Suppressor macrophage (primary cell): ENCODE measurements at places on chromosomes 7 and 10.

GRCh38 chr7:36317276-36317675 is 72.4 kb upstream of the ANLN start:
- no peak for DNase-seq

GRCh38 chr10:62011558-62011957 is 110.1 kb downstream of the ARID5B start:
- DNase-seq, result no peak

DNA sequence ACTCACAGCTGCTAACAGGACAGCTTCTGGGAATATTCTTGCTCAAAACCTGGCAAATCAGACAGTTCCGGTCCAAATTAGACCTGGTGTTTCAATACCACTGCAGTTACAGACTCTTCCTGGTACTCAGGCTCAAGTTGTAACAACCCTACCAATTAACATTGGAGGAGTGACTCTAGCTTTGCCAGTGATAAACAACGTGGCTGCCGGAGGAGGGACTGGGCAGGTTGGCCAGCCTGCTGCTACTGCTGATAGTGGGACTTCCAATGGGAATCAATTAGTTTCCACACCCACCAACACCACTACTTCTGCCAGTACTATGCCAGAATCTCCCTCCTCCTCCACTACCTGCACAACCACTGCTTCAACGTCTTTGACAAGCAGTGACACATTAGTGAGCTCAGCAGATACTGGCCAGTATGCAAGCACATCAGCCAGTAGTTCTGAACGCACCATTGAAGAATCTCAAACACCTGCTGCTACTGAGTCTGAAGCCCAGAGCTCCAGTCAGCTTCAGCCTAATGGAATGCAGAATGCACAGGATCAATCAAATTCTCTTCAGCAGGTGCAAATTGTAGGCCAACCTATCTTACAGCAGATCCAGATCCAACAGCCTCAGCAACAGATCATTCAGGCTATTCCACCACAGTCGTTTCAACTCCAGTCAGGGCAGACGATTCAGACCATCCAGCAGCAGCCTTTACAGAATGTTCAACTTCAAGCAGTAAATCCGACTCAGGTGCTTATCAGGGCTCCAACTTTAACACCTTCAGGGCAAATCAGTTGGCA is 2.1 kb downstream of the SP4 start:
- DNase-seq, result no peak

DNA sequence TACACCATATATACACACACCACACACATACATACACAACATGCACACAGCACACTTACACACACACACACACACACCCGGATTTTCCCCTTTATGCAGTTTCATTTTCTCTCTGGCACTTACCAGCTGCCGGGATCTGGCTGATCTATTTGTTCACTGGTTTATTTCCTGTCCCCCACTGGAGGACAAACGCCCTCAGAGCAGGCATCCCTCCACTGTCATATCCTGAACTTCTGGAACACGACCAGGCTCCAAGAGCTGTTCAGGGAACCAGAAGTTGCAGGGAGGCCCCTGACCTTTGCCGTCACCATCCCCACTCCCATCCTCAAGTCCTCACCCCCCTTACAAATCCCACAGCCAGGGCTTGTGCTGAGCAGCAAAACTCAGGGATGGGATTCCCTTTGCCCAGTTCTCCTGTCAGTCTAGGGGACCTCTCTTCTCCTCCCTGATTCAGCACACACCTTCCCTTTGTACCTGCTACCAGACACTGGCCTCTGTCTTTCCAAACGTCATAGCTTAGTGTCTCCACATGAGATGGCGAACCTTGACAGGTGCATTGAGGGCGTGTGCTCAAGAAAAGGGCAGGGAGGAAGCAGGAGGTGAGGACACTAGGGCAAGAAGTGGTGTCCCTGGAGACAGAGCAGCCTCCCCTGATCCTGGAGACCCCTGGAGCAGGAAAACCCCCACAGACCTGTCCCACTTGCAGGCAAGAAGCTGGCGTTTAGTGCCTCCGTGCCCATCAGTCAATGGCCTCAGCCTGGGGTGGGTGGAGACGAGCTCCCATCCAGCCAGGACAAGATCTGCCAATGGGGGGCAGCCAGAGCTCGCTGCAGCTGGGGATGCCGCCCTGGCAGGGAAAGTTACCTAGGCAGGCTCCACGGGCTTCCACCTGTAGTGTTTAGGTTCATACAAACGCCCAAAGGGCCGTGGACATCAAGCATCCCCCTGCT is 12.7 kb upstream of the DOCK1 start:
- no peak for DNase-seq

DNA sequence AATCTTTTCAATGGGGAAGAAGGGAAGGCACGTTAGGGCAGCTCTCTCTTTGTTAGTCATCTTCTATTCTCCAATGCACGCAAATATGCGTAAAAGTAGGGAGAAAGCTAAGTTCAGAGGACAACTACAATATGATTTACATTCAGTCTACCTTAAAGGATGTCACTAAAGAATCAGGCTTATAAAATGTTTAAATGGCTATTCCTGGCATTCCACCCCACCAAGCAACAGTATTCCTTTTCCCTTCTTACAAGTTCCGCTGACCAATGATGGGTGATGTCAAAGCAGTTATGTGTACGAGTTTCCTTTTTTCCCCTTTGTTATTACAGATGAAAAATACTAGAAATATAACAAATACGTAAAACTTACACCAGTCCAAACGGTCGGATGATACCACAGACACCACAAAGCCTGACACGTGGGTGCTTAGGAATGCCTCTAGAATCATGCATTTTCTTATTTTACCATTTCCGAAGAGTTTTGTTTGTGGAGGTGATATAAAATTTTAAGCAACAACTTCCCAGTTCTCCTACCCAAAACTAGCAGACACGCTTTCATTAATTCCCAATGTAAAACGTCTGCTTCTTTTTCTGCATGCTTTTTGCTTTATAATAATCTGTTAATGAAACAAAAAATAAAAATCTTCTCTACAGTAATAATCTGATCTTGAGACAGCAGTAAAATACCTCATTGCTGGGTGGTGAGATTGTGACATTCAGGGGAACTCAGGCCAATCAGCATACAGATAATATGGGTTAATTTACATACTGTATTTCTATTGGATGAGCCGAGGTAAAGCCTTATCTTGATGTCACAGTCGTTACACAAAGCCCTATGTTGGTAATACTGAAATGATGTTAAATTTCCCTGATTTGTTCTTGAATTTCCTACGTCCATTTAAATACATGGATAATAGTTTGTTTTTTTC is 708 bp upstream of the GPR85 start:
- DNase-seq, result peak; percentile 11

DNA sequence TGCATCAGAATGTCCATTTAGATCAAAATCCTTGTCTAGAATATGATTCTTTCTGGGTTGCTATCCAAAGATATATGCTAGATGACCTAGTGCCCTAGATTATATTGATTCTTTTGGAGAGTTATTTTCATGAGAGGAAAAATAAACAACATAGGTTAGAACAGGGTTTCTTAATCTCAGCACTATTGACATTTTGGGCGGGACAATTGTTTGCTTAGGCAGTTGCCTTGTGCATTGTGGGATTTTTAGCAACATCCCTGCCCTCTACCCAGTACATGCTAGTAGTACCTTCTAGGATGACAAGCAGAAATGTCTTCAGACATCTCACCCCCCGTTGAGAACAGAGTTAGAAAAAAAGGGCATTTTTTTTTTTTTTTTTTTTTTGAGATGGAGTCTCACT is 25.1 kb upstream of the LAMB1 start:
- DNase-seq, result no peak

DNA sequence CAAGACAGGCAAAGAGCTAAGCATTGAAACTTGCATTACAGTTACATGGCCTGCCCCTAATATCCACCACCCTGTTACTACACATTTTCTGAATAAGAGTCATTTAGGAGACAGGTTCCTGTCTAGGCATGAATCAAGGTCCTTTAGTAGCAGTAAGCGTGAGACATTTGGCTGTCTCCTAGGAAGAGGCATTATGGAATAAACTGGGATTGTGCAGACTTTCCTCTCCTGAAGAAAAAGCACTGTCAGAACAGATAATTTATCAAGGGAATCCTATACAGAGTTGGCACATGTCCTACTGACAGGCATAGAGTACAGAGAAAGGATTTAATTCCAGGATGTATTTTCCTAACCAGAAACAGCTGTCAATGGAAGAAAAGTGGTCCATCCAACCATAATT is 111.9 kb downstream of the INHBA start:
- DNase-seq, result no peak

GRCh38 chr10:43939939-43940820 is 291.5 kb upstream of the ZNF32 start:
- DNase-seq, result no peak

DNA sequence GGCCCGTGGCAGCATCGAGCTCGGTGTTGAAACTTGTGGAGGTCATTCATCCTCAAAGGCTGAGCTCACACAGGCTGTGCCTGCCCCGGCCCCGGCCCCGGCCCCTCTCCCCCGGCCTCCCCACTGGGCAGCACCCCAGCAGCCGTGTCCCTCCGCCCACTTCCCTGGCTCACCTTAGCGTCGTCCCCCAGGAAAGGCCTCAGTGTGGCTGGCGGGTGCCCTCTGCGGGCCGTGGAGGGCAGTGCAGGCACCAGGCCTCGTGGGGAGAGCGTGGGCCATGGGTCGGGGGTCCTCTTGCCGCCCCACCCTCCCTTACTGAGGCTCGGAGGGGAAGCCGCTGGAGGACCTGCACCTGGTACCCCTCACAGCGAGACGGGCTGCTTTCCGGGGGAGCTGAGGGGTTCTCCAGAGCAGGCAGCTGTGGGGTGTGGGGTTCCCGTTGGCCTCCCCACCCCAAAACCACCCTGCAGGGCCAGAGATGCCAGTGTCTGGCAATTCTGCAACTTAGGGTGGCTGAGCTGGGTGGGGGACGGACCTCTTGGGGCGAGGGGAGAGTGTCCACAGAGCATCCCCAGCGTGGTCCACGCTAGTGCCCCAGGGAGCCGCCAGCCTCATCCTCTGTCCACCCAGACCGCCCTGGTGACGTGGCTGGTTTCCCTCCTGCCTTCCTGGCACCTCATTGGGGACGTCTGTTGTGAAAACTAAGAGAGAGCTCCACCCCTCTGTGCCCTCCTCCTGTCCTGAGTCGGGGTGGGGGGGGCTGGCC is 44.2 kb upstream of the DPYSL4 start:
- peak; percentile 37 for DNase-seq

DNA sequence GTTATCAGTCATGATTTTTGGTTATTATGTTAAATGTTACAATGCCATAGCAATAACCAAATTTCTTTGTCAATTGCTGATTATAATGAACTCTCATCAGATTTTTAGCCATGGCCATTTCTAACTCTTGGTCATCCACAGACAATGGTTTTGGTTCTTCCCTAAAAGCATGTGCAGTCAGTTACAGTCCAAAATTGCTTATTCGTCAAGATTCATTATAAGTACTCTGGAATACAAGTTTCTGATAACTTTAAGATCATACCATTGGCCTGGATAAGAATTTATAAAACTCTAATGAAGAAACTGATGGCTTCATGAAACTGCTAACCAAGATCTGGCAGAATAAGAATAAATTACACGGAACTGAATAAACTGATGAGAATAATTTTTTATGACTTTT is 50.9 kb downstream of the PDZD8 start:
- peak; percentile 5 for DNase-seq

- no peak for DNase-seq
Measured at GRCh38 chr10:108166401-108166800, 1001.9 kb upstream of the SORCS1 start.

- no peak for DNase-seq
Measured at GRCh38 chr7:157282141-157282801, 54.5 kb upstream of the DNAJB6 start.

GRCh38 chr7:6271060-6271658 is 1.3 kb downstream of the CYTH3 start:
- peak; percentile 74 for DNase-seq

GRCh38 chr10:13709931-13710650 is 123.3 kb downstream of the PRPF18 start:
- DNase-seq, result no peak

DNA sequence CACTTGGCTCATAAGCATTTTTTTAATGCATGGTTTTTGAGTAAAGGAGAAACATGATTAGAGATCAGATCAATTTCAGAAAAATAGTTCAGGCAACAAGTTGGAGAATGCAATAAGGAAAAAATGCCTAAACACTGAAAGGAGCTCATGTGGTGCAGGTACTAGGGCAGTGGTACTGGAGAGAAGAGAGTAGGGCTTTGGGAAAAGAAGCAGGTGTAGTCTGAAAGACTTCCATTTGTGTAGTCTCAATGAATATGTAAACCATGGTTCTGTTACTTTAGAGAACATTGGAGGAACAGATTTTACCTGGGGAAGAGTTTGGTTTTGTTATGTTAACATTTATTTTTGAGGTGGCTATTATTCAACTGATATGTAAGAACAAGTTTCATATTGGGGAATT is 5.5 kb downstream of the GTPBP10 start:
- no peak for DNase-seq

GRCh38 chr10:34760606-34761005 is 54.5 kb downstream of the PARD3 start:
- no peak for DNase-seq

DNA sequence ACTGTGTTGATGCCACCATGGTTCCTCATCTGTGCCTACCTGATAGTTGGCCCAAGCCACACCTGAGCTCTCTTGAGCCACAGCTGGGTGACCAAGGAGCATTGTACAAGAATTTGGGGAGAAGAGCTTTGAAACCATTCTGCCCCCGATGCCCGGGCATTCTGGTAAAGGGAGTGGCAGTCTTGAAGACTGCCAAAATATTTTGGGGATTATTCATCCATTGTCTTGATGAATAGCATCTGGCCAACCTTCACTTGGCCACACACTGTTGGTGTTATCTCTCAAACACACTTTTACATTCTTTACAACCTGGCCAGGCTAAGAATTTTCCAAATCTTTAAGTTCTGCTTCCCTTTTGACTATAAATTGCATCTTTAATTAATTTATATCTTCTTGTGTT is 113.1 kb upstream of the PCBD1 start:
- no peak for DNase-seq

DNA sequence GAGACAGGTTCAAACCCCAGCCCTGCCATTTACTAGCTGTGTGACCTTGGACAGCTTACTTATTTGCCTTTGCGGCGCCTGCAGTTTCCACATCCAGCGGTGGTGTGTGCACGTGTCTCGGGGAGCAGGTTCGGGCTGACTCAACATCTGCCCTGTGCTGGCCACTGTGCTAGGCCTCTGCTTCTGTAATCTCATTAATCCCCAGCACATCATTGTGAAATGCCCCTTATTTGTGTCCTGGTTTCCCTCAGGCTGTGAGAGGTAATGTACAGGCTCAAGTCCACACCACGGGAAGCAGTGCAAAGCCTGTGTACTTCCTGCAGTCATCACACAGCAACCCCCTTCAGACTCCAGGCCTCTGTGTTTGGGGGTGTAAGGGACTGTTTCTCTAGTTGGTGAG is 285.7 kb downstream of the RPS24 start:
- no peak for DNase-seq

- DNase-seq, result no peak
Measured at GRCh38 chr10:122323189-122323588, 51.3 kb upstream of the PLEKHA1 start.
